Vagina (tissue), 2 donors: ENCODE measurements at places on chromosomes 1 and 21. TPM values are rescaled to one million over a fixed set of nuclear protein-coding genes. Genes with fewer than 3 reads are reported as not detected.

Gene OR2T29
- total RNA-seq: not detected

Gene PLEKHG5
- 17.2 TPM for total RNA-seq

- H3K4me3 ChIP-seq: no peak overlapping the region
- no peaks in the 10 kb centered on the region for H3K36me3 ChIP-seq
- no peaks in the 10 kb centered on the region for H3K4me1 ChIP-seq
- H3K27ac ChIP-seq: no peak overlapping the region
Measured at GRCh38 chr1:218584418-218585155, 239.5 kb downstream of the TGFB2 start.

GRCh38 chr21:38254970-38255369 is 1.8 kb upstream of the KCNJ15 start:
- no peak overlapping the region for H3K4me3 ChIP-seq
- no peaks in the 10 kb centered on the region for H3K4me1 ChIP-seq
- no peak overlapping the region for H3K27ac ChIP-seq
- H3K27me3 ChIP-seq: no peaks in the 10 kb centered on the region
- DNase-seq: no peak
- no peaks in the 10 kb centered on the region for H3K36me3 ChIP-seq

GRCh38 chr1:56202186-56202585 is 377.2 kb downstream of the PLPP3 start:
- DNase-seq: no peak
- peaks cover 29% of the 10 kb centered on the region for H3K4me1 ChIP-seq
- no peak overlapping the region for H3K4me3 ChIP-seq
- peak overlapping the region; percentile 30 for H3K27ac ChIP-seq
- H3K27me3 ChIP-seq: no peaks in the 10 kb centered on the region

GRCh38 chr1:12182410-12182984 is 15.7 kb downstream of the TNFRSF1B start:
- H3K27me3 ChIP-seq: no peaks in the 10 kb centered on the region
- DNase-seq: no peak
- no peaks in the 10 kb centered on the region for H3K36me3 ChIP-seq
- H3K4me1 ChIP-seq: peaks cover 89% of the 10 kb centered on the region

GRCh38 chr1:227397354-227397978 is 79.2 kb upstream of the CDC42BPA start:
- H3K27me3 ChIP-seq: no peaks in the 10 kb centered on the region
- no peak overlapping the region for H3K27ac ChIP-seq
- no peak for DNase-seq
- H3K4me1 ChIP-seq: no peaks in the 10 kb centered on the region
- H3K36me3 ChIP-seq: no peaks in the 10 kb centered on the region

- H3K27me3 ChIP-seq: no peaks in the 10 kb centered on the region
- no peaks in the 10 kb centered on the region for H3K36me3 ChIP-seq
- H3K4me3 ChIP-seq: no peak overlapping the region
- H3K4me1 ChIP-seq: peaks cover 12% of the 10 kb centered on the region
- no peak overlapping the region for H3K27ac ChIP-seq
Measured at GRCh38 chr1:63624911-63625310, 31.7 kb downstream of the PGM1 start.

DNA sequence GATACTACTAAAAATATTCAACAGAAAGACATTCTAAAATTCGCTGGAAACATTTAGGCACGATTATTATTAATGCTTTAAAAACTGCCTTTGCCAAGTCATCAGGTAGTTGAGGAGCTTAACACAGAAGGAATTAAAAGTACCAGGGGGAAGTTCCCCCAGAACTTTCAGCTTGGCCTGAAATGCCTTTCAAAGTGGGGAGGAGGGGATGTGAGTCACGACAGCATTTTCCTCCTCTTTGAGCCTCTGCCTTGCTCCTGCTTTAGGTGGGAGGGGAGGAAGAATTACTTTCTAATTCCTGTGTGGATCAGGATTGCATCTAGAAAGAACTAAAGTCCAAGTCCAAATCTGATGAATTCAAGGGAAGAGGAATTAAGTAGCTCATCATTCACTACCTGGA is 183.7 kb downstream of the CLIC6 start:
- no peak for DNase-seq
- no peaks in the 10 kb centered on the region for H3K27me3 ChIP-seq
- no peak overlapping the region for H3K27ac ChIP-seq
- H3K4me3 ChIP-seq: no peak overlapping the region
- no peaks in the 10 kb centered on the region for H3K36me3 ChIP-seq

Gene OR2T4
- total RNA-seq: not detected

DNA sequence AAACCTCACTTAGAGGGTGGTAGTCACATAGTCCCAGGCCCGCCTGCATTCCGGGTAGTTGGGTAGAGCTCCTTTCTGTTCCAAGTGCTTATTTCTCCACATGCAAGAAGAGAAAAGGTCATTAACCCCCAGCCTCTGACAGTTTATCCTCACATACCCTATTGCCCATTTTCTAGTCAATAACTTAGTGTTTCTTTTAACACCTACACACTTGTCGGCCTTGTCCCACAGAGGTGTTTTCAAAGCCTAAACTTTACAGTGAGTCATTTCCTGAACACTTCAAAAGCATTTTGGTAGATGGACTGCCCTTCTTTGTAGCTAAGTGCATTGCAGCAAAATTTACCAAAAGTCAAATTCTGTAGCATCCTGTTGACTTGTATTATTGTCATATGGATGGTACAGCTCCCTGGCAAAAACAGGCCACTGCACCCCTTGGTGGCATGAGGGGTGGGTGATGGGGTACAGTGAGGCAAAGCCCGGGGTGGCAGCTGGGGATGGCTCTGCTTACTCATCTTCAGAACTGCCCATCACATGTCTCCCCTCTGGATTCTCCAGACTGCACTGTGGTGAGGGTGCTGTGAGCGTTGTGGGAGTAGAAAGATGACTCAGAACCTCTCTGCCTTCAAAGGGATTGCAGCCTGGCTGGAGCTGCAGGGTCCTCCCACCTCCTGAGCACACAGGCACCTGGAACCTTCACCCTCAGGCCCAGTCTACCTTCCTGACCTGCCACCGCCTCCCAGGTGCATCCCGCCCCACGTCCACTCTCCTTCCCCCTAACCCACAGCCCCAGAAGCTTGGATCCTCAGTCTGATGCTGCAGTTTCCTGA is 45.8 kb upstream of the DMRTB1 start:
- H3K36me3 ChIP-seq: no peaks in the 10 kb centered on the region
- no peaks in the 10 kb centered on the region for H3K27me3 ChIP-seq
- no peak overlapping the region for H3K4me3 ChIP-seq
- no peak overlapping the region for H3K27ac ChIP-seq
- no peaks in the 10 kb centered on the region for H3K4me1 ChIP-seq

DNA sequence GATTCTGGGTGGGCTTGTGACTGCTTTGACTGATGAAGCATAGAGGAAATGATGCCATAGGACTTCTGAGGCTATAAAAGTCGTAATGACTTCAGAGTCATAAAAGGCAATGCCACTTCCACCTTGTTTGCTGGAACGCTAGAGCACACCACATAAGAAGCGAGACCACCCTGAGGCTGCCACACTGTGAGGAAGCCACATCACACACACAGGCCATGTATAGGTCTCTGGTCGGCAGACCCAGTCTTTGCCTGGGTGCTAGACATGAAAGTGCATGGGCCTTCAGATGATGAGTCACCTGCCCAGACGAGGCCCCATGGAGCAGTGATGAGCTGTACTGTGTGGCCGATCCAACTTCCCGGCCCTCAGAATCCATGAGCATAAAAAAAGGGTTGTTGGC is 14.2 kb upstream of the KANK4 start:
- no peak for DNase-seq
- H3K27ac ChIP-seq: no peak overlapping the region
- no peaks in the 10 kb centered on the region for H3K36me3 ChIP-seq
- peaks cover 18% of the 10 kb centered on the region for H3K4me1 ChIP-seq
- H3K4me3 ChIP-seq: no peak overlapping the region
- no peaks in the 10 kb centered on the region for H3K27me3 ChIP-seq

DNA sequence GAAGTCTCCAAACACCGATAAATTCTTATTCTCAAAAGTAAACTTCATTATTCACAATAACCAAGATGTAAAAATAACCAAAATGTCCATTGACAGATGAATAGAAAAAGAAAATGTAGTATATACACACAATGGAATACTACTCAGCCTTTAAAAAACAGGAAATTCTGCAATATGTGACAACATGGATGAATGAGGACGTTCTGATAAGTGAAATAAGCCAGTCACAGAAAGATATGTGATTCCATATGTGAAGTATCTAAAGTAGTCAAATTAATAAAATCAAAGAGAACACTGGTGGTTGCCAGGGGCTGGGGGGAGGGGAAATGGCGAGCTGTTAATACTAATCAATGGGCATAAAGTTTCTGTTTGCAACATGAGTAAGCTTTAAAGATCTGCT is 36.0 kb downstream of the LRRC8C start:
- no peaks in the 10 kb centered on the region for H3K27me3 ChIP-seq
- H3K4me3 ChIP-seq: no peak overlapping the region
- H3K36me3 ChIP-seq: no peaks in the 10 kb centered on the region
- H3K27ac ChIP-seq: no peak overlapping the region
- peaks cover 12% of the 10 kb centered on the region for H3K4me1 ChIP-seq
- no peak for DNase-seq

DNA sequence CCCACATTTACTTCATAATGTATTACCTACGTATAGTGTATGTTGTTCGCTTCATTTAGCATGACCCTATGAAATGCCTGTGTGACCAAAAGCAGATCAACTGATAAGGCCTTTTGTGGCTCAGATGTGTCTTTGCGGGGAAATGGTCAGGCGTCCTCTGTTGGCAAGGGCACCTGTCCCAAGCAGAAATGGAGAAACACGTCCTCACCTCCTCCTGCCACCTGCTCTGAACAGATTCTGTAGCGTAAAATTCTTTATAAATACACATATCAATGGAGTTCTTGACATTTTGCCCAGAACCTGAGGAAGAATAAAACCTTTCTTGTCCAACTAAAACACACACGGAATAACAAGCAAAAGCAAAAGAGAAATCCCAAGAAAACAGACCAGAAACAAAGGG is 417.9 kb downstream of the KIF26B start:
- no peaks in the 10 kb centered on the region for H3K27me3 ChIP-seq
- no peak overlapping the region for H3K27ac ChIP-seq
- DNase-seq: no peak
- H3K4me3 ChIP-seq: no peak overlapping the region

DNA sequence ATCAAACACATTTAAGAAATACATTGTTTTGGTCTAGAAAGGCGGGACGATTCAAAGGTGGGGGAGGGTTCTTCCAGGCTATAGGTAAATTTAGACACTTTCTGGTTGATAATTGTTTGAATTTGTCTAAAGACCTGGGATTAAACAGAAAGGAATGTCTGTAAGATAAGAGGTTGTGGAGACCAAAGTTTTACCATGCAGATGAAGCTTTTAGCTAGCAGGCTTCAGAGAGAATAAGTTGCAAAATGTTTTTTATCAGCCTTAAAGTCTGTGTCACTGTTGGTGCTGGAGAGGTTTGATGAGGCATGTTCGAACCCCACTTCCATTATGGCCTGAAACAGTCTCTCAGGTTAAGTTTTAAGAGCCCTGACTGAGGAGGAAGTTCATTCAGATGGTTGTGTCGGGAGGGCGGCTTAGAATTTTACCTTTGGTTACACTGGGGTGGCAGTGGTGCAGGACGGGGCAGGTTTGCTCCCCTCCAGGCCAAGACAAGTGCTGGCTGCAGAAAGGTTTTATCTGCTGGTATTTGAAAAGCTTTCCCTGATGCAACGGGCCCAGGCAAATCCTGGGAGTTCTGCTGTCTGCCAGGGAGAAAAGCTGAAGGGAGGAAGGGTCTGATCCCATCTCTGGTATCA is 16.0 kb upstream of the SLC2A5 start:
- no peak overlapping the region for H3K4me3 ChIP-seq
- H3K27ac ChIP-seq: peak overlapping the region; percentile 73
- peaks cover 41% of the 10 kb centered on the region for H3K4me1 ChIP-seq
- H3K36me3 ChIP-seq: no peaks in the 10 kb centered on the region
- DNase-seq: no peak
- no peaks in the 10 kb centered on the region for H3K27me3 ChIP-seq

- no peak overlapping the region for H3K27ac ChIP-seq
- no peak overlapping the region for H3K4me3 ChIP-seq
Measured at GRCh38 chr1:202192770-202193613, 607 bp upstream of the LGR6 start.

DNA sequence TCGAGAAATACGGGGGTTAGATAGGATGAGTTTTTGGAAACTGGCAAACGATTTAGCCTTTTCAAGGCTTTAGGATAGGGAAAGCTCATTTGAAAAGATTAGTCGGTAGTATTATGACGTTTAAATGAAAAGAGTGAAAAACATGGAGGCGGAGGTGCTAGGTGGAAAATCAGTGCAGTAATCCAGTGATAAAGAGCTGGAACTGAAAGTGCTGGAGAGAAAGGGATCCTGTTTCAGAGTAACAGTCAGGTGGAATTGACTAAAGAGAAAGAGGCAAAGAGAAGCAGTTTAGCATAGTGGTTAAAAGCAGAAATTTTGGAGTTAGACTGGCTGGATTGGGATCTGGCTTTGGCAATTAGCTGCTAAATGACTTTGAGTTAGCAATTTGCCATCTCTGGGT is 945 bp downstream of the WDR3 start:
- H3K4me3 ChIP-seq: peak overlapping the region; percentile 91
- no peaks in the 10 kb centered on the region for H3K27me3 ChIP-seq
- no peak overlapping the region for H3K27ac ChIP-seq
- DNase-seq: no peak
- H3K4me1 ChIP-seq: peaks cover 44% of the 10 kb centered on the region

- H3K27me3 ChIP-seq: peaks cover 5% of the 10 kb centered on the region
- no peak overlapping the region for H3K4me3 ChIP-seq
Measured at GRCh38 chr1:160078512-160079195, 2.7 kb upstream of the KCNJ9 start.

Gene LCA5L
- total RNA-seq: not detected

Gene S100B
- 19.9 TPM for total RNA-seq
